Dermis blood vessel endothelial cell (primary cell): ENCODE measurements at places on chromosomes 4 and X. TPM values are rescaled to one million over a fixed set of nuclear protein-coding genes. Genes with fewer than 3 reads are reported as not detected.

DNA sequence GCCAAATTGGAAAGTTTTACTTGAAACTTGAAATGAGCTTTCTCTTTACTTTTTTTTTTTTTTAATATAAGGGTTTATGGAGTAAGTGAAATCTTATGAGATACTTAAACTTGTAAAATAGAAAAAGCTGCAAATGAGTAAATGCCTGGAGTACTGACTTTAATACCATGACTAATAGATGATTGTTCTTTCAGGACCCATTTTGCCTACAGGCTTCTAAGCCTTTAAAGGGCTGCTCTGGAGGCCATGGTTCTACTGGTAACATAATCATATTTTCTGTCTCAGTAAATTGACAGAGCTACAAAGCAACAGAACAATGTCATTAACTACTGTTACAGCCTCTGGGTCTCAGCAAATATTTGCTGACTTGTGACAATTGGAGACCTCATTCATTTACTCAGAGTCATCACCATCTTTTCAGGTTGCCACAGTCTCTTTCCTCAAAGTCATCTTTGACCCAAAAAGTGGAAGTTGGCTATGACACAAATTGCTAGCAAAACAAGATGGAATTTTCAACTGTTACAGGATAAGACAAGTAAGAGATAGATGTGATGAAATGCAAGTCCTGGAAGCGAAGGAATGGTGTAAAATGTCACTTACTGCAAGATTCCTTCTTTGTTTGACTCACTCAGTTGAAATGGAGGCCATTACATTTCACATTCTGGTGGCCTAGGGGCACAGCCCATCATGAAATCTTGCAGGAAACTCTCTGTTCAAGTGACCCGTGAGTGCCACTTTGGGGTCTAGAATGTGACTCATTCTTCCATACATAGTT lies 132.7 kb downstream of the BTC start:
- DNase-seq, result no peak

PABPC4L gene
- total RNA-seq, result 0.56 and 1.0 TPM in 2 replicates

DNA sequence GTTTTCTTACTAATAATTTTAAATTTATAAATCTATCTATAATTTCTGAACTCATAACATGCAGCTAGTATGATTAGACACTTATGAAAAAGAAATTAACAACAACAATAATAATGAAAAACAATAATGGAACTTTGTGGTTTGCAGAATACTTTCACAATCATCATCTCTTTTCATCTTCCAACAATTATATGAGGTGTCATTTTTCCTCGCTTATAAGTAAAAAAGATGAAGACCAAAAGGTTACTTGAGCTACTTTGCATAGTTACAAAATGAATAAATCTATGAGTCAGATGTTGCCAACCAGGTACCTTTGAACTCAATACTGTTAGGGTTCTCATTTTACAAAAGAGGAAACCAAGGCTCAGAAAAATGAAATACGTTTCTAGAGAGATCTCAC lies 98.5 kb upstream of the ELOVL6 start:
- no peak for DNase-seq

DNA sequence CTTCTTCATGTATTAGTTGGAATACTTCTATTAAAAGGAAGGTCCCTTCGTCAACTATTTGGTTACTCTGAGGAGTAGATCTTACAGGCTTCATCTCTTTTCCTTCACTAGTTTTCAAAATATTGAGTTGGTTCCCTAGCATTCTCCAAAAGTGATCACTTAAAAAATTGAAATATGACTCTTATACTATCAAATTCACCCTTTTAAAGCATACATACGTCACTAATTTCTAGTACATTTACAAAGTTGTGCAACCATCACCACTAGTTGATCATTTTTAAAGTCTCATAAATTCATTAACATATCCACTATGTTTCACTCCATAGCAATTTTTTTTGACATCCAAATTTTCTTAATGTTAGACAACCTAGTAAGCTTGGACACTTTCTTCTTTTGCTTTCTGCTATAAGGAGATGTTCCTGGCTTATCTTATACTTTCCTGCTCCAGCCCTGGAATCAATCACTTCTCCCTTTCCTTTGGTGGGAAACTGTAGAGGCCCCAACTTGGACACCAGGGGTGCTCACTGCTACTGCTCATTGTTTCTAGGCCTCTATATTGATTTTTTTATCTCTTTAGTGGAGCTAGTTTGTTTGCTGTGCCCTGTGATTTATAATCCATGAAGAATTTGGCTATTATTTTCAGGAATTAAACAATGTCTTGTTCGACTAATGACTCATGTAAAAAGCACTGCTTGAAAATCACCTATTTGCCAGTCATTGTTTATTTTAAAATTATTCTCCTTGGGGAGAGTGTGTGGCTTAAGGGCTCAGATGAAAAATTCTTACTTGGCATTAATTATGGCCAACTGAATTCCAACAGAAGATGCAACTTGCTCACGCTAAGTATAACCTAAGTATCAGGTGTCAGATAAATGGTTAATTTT lies 4.0 kb upstream of the ZFX start:
- DNase-seq, result peak; percentile 48

GPR173 gene
- 1.7 and 2.5 TPM in 2 replicates for total RNA-seq

BEND2 gene
- total RNA-seq, result under 0.01 TPM in 1 of 2 replicates, not detected in the other

GRCh38 chr4:73311428-73311827 lies 52.8 kb upstream of the ANKRD17 start:
- peak; percentile 48 for DNase-seq

DNA sequence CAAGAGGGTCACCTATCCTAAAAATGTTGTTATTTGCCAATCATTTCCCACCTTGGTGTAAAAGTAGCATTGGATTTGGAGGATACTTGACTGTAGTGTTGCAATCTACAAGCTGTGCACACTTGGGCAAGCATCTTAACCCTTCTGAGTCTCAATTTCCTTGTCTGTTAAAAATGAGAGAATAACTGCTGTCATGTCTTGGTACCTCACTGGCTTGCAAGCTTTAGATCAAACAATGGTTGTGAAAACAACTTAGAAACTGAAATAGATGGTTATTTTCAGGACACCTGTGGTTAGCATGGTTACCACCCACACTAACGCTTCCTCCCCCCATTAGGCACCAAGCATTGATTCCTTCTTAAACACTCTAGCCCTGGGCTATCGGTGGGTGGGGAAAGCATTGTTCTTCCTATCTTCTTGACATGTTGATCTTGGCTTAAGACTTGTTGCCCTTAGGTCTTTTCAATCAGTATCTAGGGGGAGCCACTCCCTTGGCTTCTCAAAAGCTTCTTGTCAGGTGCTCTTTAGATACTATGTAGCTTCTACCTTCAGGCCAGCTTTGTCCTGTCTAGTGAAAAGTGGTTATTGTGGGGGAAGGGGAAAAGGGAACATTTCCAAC lies 10.6 kb upstream of the AMOT start:
- DNase-seq, result no peak

TRAM1L1 gene
- total RNA-seq, result 0.17 and 0.88 TPM in 2 replicates

GRCh38 chr4:41799126-41799525 lies 50.6 kb upstream of the PHOX2B start:
- DNase-seq, result no peak

GRCh38 chr4:185600801-185601434 lies 65.6 kb upstream of the PDLIM3 start:
- no peak for DNase-seq

PPP1R2C gene
- not detected in 2 replicates for total RNA-seq
